ENCODE measurements at places on chromosomes 6 and 20.

DNA sequence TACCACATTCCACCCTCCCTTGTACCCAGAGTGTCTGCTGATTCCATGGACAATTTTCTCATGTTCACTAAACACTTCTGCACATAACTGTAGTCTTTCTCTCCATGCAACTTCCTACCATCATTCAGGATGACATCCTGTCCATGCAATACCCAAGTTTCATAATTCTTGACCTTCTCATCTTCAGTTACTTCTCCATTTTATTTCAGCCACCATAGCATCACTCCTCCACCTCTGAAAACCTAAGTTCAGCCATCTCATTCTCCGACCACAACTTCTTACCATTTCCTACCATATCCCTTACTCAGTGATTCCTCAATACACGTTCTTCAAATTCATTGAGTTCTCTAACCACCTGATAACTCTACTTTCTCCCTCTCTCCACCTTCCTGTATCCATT lies 216.5 kb upstream of the TENT5A start:
- no peak for DNase-seq

DNA sequence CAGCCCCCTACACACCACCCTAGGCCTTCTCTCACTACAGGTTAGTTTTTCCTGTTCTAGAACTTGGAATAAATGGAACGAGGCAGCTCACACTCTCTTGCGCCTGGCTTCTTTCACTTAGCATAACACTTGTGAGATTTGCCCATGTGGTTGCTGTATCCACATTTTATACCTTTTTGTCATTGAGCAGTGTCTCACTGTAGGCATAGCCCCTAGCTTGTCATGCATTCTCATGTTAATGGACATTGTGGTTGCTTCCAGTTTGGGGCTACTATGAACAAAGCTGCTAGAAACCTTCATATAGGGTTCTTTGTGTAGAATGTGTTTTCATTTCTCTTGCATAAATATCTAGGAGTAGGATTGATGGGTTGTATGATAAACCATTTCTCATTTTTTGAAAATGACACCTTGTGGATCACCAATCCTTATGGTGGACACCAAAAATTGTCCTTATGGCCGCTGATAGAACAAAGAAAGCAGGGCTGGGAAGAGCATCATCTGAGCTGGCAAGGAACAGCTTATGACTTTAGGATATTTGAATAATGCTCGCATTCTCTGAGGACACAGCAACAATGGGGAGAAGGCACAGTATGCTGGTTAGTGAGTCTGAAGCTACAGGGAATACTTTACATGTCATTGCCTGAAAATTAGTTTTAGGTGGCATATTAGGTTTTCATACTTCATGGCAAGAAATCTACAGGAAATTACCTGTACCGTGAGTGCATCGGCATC lies 9.8 kb upstream of the SLC22A23 start:
- DNase-seq: no peak

DNA sequence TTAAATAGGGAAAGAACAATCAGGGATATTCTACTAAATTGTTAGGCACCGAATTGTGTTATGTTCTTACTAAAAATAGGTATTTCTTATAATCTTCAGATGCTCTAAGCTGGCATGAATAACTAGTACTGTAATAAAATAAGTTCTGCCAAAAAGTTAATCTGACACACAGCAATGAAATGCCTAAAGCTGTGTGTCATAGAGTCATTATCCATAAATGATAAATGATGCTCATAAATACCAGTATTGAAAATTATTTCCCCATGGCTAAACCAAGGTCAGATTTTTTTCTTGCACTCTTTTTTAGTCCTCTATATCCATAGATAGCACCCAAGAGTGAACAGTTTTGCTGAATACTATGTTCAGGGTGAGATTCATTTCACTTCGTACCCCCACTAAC lies 11.7 kb upstream of the PRIM2 start:
- no peak for DNase-seq

- DNase-seq: peak; percentile 82
These were observed 1.9 kb upstream of the AP5S1 start for GRCh38 chr20:3818155-3819151.

GRCh38 chr20:22232923-22233322 lies 351.4 kb downstream of the FOXA2 start:
- DNase-seq: no peak

GRCh38 chr6:87118054-87118453 lies 23.1 kb upstream of the CGA start:
- DNase-seq: no peak

DNA sequence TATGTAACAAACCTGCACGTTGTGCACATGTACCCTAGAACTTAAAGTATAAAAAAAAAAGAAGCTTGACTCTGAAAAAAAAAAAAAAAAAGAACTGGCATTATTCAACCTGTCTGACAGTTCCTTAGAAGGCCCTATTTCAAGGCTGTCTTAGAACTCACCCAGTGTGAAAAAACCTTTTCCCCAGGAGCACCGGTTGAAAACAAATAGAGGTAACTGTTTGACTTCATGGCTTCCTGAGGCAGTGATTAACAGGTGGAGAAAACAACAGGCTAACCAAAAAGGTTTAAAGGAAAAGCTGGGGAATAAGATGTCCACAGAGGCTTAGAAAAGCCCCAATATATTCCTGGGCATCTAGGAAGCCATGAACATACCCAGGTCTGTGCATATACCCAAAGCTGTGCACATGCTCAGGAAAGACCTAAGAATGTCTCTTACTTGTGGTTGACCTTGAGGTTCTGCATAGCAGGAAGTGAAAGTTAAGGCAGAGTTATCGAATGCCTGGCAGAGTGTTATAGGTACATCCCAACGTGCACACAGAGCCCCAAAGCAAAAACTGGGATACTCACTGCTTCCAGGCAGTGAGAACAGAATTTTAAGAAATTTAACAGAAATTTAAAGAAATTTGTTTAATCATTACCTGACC lies 7.0 kb downstream of the UQCC1 start:
- DNase-seq: no peak

DNA sequence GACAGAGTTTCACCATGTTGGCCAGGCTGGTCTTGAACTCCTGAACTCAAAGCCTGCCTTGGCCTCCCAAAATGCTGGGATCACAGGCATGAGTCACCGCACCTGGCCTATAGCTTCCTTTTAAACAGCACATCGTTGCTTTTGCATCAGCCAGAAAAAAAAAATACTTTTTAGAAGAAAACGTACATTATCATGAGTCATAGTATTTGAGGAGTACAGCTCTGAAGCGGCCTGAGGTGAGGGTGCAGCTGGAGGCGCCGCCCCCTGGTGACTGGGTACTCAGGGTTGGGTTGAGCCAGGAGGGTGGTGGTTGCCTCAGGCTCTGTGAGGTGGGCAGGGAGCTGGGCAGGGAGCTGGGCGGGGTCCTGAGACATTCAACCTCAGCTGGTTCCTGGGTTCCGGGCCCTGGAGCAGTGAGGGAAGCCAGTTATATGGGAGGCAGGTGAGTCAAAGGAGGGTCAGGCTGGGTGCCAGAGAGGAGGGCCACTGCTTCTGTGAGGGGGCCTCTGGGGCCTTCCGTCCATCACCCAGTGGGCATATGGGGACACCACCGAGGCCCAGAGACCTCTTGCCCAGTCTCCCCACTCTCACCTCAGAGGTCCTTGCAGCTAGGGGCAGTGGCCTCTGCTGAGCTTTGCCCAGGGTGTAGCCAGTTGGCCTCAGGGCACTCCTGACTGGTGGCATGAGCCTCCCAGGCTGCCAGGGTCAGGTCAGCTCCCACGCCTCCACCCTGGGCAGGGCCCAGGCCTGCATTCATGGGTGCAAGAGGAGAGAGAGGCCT lies 11.7 kb upstream of the ID1 start:
- peak; percentile 62 for DNase-seq

DNA sequence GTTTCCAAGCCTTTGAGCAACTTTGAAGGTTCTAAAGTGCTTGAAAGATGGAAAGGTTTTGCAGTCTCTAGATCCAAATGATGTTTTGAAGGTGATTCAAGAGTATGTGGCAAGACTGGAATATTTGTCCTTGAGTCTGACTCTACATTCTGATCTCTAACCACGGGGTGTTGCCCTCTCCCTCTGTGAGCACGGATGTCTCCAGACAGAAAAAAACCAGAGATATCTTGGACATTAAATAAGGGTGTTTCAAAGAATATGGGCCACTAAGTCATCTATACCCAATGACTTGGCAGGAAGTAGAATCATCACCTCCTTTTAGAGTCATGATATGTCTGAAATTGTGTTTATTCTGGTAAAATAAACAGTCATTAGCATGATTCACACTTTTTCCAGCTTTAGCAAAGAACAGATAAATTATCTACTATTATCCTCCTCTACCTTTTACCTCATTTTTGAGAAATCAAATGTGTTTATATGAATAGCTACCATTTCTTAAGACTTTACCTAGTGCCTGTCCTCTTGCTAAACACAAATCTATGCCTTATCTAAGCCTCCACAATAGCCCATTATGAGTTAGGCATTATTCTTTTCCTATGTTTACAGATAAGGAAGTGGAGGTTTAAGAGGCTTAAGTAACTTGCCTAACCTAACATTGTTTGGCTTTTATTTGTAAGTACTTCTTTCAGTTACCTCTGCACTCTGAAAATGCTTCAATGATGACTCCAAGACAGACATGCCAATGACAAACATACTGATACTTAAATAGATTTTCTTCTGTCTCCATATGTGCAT lies 384.4 kb downstream of the BMP2 start:
- DNase-seq: no peak

DNA sequence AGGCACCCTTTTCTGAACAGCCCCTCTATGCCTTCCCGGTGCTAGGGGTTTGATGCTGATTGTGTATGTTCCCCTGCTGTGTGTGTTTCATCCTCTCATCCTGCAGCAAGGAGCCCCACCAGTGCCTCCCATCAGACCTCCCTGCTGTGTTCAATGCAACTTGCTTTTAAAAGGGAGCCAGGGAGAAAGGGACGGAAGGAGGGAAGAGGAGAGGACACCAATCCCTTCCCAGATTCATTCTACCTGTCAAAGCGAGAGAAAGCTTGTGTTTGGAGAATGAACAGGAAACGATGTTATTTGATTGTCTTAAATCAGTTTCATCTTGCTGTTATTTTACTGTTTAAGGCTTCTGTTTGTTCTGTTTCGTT lies 259.2 kb downstream of the ADGB start:
- DNase-seq: peak; percentile 0

- DNase-seq: no peak
These were observed 420.1 kb downstream of the GJA1 start for GRCh38 chr6:121855521-121855920.

GRCh38 chr6:158053377-158054313 lies 72.0 kb downstream of the SYNJ2 start:
- DNase-seq: no peak

GRCh38 chr6:52423971-52424381 lies 3.8 kb downstream of the EFHC1 start:
- DNase-seq: peak; percentile 87

GRCh38 chr6:37745748-37746147 lies 48.1 kb upstream of the MDGA1 start:
- DNase-seq: no peak

DNA sequence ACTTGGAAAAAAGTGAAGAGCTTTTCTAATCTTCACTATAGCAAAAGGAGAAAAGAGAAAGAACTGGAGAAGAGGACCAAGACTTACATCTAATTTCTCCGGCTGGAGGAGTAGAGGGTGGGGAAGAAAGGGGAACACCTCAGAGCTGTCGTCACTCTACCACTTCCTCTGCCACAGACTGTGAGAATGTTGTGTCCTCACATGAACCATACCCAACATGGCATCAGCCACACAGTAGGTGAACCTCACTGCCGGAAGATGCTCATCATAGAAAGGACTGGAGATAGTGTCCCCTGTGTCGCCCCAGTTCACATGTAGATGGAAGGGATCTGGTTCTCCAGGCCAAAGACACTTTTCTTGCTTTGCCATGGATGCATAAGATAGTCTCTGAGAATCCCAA lies 604.4 kb upstream of the NOX3 start:
- DNase-seq: no peak

DNA sequence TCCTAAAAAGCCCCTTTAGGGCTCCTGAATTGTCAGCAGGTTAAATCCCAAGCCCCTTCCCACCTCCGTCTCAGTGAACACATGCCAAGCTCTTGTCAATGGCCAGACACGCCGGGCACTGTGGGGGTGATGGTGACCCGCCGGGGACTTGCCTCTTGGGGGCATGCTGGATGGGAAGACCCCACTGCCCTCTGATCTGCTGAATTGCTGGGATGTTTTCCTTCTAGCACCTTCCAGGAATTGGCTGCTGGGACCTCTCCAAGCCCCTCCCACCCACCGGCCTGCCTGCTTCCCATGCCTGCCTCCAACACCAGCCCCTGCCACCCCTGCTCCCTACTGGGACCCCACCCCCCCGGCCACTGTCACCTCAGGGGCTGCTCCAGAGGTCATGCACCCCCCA lies 345.9 kb downstream of the CDH4 start:
- DNase-seq: no peak

DNA sequence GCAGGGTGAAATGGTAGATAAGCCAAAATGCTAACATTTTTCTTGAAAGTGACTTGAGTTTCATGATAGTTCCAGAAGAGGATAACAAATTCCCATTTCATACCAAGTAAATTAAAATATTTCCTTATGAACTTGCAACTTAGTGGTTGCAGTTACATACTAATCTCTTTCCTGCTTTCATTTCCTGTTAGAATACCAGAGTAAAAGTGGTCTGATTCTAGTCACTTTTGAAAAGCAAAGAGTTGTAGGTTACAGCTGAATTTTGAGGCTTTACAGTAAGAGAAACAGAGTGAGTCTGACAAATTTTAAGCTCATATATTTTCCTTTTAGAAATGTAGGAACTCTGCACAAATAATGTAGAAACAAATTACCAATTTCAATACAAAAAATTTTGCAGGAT lies 117.4 kb downstream of the ZFAND3 start:
- no peak for DNase-seq

DNA sequence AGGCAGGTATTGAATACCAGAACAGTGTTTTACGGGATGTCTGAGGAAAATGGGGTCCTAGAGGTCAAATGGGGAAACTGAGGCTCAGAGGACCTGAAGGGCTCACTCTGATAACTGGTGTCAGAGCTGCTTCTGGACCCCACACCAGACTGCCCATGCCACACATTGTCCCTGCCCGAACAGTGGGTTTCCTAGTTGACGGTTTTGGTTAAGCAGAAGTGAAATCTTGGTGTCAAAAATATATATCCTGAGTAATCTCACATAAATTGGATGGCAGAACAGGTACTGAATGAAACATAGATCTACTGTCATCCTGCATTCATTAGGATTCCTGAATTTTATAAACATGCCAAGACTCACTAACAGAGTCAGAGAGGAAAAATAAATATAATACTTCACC lies 16.3 kb downstream of the NOX3 start:
- DNase-seq: no peak

- DNase-seq: no peak
These were observed 1189.4 kb upstream of the EYS start for GRCh38 chr6:66896415-66896814.

DNA sequence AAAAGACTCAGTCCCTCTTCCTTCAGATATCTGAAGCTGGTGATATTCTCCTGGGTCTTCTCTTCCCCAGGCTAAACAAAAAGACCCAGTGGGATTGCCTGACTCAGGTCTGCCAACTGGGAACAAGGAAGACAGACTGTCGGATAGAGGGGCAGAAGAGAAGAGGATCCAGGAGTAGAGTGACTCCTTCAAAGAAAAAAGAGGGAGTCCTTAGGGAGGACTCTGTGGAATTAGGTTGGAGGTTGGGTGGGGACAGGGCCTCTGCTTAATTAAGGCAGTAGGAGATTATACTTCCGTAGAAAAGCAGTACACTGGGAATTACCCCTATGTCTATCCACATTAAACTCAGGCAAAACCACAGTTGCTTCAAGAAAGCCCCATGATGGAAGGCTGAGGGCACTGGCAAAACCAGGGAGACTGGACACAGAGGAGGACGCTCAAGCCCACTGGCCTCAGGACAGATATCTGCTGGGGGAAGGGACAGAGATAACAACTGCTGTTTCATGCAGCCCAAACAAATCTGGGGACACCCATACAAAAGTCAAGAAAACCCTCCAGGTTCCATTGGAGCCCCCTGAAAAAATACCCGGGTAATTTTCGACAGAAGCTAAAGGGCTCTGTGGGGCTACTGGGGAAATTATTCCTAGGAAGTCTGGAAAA lies 5.7 kb downstream of the BCL2L1 start:
- DNase-seq: no peak

Data from ACHN (cell line).